ENCODE measurements at places on chromosomes 5 and 9.

- DNase-seq, result no peak
Observed at GRCh38 chr9:134758949-134759607, 117.5 kb downstream of the COL5A1 start.

DNA sequence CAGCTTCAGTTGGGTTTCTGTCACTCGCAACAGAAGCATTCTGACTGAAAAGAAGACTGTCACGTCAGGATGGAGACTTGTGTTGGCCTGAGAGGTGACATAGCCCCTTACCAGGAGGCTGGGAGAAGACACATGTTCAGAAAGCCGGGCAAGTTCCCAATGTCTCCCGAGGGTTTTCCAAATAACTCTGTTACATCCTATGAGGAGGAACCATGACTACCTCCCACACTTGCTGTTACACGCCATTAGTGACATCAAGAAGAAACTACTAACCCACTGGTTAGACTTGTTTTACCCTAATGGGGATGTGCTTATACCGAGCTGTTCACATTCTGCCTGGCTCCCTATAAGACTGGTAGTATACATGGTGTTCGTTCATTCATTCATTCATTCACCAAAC lies 33.3 kb downstream of the SH3PXD2B start:
- no peak for DNase-seq

- no peak for DNase-seq
Observed at GRCh38 chr9:4530375-4530774, 40.1 kb downstream of the SLC1A1 start.

DNA sequence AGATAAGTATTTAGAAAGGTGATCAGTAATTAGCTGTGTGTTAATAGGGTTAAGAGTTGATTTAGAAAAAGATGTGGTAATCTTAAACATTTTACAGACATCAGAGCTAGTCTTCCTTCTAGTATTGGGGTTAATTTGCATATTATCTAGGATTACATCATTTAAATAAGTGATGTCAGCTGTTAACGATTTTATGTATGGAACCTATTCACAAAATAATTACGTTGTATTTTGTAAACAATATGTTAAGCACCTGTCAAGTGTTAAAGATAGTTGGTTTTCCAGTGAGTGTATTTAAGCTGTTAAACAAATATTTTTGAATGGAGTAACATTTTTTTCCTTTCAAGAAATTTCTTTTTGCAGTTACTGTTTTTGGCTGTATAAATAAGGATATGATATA lies 2.2 kb downstream of the DCP2 start:
- no peak for DNase-seq

- no peak for DNase-seq
Observed at GRCh38 chr9:13587571-13587970, 308.1 kb upstream of the MPDZ start.

DNA sequence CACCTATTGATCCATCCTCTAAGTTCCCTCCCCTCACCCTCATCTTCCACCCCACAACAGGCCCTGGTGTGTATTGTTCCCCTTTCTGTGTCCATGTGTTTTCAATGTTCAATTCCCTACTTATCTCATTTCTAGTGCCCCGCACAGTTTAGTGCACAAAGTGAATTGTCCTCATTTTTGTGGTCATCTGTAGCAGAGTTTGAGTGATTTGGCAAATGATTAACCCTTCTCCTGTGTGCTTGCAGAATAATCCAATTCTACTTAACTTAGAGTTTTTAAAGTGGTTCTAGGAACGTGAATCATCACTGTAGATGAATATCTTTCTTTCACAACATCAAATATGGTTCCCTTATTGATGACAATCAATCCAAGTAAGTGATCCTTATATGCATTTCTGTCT lies 6.3 kb upstream of the HAPLN1 start:
- DNase-seq, result no peak

- DNase-seq, result no peak
Observed at GRCh38 chr5:159956074-159956473, 39.8 kb downstream of the ADRA1B start.

- DNase-seq, result no peak
Observed at GRCh38 chr5:104111632-104112031, 549.0 kb upstream of the NUDT12 start.

GRCh38 chr9:3716415-3716814 lies 190.6 kb upstream of the RFX3 start:
- DNase-seq, result no peak

DNA sequence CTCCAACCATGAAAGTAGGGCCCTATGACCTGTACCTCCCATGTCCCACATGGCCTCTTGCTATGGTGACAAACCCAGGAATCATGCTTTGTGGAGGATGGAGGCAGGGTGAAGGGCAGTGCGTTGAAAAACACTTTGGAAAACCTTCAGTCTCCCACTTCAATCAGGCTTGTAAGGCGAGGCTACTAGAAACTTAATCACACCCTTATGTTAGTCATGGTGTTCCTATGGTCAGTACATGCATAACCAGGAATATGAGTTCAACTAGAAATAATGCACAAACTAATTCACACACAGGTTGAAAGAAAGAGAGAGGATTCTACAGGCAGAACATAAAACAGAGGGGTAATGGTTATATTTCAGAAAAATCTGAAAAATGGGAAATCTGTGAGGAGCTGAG lies 601.1 kb downstream of the KCTD16 start:
- no peak for DNase-seq

GRCh38 chr5:1793301-1793740 lies 6.3 kb downstream of the MRPL36 start:
- DNase-seq, result peak; percentile 18

GRCh38 chr9:121910491-121911040 lies 182.5 kb downstream of the TTLL11 start:
- DNase-seq, result no peak

GRCh38 chr9:138115506-138115905 lies 237.9 kb downstream of the CACNA1B start:
- DNase-seq, result no peak

- DNase-seq, result no peak
Observed at GRCh38 chr9:79480639-79481038, 91.1 kb upstream of the TLE4 start.

- no peak for DNase-seq
Observed at GRCh38 chr5:81044868-81045267, 84.7 kb downstream of the RASGRF2 start.

DNA sequence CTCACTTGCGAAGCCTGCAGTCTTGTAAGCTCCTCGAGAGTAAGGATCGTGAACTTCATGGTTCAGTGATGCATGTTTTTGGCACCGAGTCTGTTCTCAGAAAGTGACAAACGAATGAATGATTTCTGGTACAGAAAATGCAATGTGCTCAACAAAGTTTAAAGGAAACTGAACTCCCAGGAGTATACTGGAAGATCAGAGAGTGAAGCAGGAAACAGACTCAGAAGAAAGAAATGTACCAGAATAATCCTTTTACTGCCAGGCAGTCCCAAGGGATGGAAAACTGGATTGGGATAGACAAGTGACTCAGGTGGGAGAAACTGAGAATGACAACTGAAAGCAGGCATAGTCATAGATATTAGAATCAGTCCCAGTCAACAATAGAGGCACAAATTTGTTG lies 420.6 kb downstream of the CTNND2 start:
- no peak for DNase-seq

DNA sequence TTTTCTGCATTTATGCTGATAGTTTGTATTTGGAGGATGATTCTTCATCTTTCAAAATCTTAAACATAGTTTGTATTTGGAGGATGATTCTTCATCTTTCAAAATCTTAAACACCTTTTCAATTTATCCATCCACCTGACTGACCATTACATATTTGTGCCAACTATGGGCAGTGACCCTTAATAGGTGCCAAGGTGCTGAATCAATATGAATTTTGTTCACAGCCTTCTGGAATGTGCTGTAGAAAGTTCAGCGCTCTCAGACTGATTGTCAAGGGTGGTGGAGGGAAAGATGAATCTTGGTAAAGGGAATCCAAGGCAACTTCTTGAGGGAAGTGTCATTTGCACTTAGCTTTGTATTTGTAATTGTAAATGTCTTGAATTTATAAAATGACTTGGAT lies 18.1 kb downstream of the ZNF618 start:
- no peak for DNase-seq

- DNase-seq, result no peak
Observed at GRCh38 chr9:110635589-110635988, 33.0 kb upstream of the MUSK start.

GRCh38 chr5:156314416-156314815 lies 12.5 kb upstream of the SGCD start:
- DNase-seq, result no peak

GRCh38 chr5:150527038-150527437 lies 19.1 kb downstream of the NDST1 start:
- DNase-seq, result no peak

DNA sequence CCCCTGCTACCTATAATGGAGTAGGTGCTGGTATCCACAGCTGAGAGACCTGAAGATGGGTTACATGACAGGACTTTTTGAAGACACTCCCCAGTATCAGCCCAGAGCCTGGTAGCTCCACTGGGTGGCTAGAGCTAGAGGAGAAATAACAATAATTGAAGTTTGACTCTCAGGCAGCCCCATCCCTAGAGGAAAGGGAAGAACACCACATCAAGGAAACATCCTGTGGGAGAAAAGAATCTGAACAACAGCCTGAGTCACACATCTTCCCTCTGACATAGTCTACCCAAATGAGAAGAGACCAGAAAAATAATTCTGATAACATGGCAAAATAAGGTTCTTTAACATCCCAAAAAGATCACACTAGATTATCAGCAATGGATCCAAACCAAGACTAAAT lies 432.1 kb downstream of the CDH18 start:
- DNase-seq, result no peak

- DNase-seq, result peak; percentile 94
Observed at GRCh38 chr9:6007058-6007769, 8.2 kb downstream of the RANBP6 start.

Measured in CD8-positive, alpha-beta T cell (primary cell).